NCI-H187 treated with DMSO at 0.1 percent for 48 hours (cell line): ENCODE measurements at places on chromosomes 1 and 21.

GRCh38 chr1:221940631-221941030 is 198.7 kb upstream of the DUSP10 start:
- no peak for DNase-seq

GRCh38 chr21:34630536-34631143 is 15.7 kb upstream of the RCAN1 start:
- DNase-seq: peak; percentile 43

DNA sequence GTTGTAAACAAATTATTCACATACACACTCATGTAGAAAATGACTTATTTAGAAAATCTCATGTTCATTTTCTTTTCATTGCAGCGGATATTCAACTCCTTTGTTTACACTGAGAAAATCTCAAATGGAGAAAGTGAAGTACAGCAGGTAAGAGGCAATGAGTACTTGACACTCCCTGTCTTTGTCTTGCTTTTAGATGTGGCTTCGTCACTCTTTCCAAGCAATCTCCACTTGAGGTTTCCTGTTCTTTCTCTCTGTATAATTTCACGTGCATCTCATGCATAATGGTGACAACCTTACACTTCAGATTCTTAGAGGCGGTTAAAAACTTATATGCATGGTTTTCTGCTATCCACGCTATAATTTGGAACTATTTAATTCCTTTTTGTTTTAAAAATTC is 80.6 kb downstream of the CACHD1 start:
- peak; percentile 88 for DNase-seq

DNA sequence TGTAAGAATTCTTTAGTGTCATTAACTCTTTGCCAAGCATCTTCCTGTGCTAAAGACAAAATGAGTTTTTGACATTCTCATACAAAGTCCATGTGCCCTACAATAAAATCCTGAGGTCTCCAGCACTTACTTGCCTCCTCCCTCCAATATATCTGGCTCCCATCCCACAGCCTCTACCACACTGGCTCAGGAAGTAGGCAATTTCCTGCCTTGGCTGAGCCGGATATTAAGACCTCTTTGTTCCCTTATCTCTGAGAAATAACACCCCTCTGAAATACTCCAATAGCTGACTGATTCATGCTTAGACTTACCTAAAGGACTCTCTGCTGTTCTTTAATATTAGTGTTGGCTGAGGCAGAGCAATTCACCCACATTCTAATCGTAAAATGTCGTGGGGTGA is 37.6 kb upstream of the GORAB start:
- DNase-seq: no peak

DNA sequence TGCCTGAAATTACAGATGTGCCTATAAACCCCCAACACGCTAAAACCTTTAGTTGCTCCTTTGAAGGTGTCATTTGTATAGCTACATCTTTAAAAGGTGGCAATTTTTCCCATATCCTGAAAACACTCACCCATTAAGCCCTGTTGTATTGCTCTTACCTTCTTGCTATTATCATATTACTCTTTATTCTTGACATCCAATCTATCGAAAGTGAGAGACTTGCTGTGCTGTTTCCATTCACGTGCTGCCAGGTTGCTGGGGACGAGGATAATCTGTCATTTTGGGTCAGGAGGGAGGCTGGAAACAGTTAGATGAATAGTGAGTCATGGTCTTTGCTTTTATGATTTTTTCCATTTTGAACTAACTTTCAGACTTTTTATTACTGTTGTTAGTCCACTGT is 213.0 kb upstream of the PRMT6 start:
- no peak for DNase-seq

DNA sequence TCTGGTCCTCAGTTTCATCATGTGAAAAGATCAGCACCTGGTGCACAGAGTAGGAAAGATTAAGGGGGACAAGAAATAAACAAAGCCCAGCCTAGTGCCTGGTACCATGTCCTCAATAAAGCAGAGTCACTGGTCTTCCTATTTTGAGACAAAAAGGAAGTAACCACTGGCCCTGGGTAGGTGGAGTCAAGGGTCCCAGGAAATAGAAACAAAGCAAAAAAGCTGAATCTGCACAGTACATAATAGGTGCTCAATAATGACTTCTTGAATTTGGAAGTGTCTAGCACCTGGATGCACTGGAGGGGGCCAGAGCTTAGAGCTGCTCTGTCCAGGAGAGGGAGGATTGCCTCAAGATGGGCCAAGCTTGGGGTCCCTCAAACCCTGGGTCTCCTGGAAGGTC is 1.9 kb upstream of the EPHB2 start:
- DNase-seq: no peak

DNA sequence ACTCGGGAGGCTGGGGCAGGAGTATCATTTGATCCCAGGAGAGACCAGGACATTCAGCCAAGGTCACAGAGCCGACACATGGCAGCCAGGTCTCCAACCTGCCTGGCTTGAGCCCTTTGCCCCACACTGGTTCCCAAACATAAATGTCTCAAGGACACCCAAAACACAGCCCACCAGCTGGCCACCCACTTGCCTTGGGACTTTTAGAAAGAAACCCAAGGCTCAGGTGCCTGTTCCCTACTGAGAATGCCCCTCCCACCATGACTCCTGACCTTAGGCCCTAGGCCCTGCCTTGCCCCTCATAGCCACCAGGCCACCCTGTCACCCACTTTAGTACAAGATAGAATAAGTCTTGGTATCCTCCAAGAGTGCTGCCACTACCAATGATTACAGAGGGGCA is 41.9 kb upstream of the LRP8 start:
- no peak for DNase-seq

DNA sequence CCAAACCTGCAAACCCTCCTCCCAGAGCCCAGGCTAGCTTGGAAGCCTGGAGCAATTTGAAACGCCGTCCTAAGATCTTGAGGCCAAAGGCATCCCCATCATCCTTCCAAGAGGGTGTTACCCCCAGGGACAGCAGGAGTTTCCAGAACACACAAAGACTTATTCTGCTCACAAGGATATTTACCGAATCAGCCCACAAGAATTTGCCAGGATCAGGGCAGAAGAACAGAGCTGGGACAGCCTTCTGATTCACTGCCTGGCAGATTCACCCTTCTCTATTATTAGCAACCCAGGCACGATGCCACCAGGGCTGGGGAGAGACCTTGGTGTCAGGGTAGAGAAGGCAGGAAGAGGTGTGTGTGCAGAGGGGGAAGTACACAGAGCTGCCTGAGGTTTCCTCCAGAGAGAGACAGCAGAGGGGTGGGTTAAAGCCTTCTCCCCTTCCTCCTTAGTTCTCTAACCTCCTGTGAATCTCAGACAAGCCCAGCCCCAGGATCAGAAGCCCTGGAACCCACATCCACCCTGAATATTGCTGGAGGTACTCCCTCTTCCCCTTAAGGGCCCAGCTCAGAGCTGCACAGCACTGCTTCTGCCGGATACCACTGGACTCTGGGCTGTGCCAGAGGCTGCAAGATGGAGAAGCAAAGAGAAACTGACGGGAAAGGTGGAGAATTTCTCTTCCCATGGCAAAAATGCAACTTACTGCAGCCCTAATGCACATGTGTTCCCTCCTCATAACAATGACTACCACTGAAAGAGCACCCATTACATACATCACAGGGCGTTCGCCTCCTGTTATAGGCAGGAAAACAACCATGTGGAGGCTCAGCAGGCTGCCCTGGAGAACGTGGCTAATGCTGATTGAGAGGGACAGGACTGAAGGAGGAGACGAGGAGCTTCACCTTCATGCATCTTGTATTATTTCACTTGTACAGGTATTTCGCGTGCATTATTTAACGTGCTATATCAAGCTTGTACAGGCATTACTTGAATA is 61.8 kb downstream of the ITPKB start:
- DNase-seq: no peak

DNA sequence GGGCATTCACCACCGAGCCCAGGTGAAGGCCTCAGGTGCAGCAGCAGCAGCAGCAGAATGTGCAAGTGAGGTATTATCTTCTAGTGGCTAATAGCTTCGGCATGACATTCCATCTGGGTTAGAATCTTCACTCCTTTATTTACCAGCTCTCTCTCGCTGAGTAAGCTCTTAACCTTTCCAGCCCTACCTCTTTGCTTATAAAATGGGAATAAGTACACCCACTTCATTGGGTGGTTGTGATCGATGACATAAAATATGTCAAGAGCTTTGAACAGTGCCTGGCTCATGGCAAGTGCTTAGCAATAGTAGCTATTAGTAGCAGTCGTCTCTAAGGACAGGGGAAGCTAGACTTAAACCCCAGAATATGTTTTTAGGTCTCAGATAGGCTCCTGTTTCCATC is 149.5 kb downstream of the NOS1AP start:
- peak; percentile 96 for DNase-seq

DNA sequence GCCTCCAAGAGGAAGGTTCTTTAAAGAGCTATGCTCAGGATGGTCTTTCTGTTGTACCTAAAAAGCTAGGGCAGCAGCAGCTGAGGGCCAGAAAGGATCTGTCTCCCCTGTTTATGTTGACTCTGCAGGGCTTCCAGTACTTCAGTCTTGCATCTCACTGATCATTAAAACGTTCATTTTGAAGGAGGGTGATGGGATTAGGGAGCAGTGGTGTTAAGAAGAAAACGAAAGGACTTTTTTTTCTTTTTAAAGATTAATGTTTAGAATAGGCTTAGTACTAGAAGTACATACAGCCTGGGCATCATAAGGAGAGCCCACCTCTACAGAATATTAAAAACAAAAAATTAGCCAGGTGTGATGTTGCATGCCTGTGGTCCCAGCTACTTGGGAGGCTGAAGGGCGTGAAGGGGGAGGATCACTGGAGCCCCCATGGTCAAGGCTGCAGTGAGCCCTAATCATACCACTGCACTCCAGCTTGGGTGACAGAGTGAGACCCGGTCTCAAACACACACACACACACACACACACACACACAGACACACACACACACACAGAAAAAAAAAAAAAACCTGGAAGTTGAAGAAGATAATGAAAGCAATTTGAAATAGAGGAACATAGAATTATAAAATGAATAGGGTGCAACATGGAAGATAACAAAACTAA is 2.9 kb downstream of the CR1L start:
- no peak for DNase-seq

GRCh38 chr1:175742790-175743459 is 470 bp downstream of the TNR start:
- no peak for DNase-seq

DNA sequence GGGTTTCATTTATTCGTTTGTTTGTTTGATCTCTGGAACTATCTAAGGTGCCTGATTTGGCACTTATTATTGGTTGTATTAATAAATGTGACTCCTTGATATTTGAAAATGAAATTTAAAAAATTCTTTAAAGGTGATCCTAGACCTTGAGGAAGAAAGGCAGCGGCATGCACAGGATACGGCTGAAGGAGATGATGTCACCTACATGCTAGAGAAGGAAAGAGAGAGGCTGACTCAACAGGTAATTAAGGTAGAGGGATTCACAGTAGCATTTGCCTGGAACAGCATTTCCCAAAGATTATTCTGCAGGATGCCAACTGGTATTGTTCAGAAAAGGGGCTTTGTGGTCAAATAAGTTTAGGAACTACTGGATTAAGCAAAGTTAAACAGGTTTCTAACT is 54.4 kb upstream of the WNT2B start:
- DNase-seq: no peak

DNA sequence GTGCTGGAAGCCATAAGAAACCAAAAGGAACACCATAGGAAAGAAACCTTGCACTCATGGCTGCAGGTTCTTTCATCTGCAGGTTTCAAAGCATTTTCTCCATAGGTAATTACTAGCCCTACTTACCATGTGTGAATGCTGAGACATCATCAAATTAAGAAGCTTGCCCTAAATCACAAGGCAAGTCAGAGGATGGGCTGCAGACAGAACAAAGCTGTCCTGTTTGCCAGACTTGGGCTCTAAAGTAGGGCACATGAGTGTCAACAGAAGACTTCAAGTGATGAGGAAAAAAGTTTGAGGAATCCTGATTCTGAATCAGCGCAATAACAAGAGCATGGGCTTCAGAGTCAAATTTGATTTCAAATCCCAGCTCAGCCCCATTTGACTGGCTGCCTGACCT is 5.8 kb upstream of the EPS15 start:
- no peak for DNase-seq

DNA sequence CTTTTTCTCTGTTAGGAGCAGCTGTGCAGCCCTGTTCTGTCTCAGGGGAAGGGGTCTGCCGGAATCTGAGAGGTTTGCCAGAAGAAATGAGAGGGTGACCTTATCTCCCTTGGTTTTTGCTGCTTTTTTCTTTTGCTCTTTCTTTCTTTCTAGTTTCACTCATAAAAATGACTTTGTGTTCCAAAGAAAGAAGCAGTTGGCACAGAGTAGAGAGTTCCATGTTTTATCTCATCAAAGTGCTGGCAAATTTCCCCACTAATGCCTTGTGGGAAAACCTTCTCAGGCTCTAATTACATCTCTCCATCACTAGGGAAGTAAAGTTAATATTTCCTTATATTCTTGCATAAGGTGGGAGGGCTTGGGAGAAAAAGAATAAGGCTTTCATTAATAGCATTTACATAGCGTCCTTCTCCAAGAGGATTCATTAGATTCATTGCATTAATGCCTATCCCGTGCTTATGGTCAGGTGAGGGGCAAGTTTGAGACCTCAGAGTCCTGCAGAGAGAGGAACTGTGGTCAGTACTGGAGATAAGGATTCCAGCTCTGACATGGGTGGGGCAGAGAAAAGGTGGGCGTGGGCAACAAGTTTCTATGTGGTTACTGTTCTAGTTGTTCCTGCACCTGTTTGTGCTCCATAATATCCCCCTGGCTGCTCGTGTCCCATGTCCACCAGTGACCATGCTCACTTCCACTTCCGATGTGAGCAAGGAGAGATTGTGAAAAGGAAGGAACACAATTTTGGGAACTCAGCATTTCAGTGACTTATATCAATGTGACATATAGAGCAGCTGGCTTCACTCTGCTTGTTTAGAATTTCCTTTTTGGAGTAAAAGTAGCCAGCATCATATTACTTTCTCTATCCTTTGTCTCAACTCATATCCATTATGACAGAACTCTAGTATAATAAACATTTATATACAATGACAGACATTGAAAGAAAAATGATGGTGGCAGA is 79.5 kb downstream of the DISC1 start:
- no peak for DNase-seq

GRCh38 chr1:211742272-211742671 is 66.9 kb upstream of the NEK2 start:
- DNase-seq: no peak

DNA sequence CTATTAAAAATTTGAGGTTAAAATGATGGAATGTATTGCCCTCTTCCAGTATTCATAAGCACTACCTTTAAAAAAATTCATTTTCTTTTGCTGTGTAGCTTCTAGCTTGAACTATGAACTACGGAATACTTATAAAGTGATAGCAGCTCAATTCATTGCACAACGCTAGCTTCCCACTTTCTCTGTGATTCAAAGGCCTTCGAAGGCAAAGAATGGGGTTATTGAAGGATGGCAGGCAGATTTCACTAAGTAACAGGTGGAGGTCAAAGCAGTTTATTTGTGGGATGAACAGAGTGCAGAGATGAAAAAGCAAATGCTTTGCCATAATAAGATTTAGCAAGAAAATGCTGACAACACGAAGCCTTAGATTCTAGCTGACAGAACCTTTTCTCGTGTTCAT is 290.6 kb downstream of the NFIA start:
- no peak for DNase-seq
